ENCODE measurements at places on chromosomes 11 and 22.

DNA sequence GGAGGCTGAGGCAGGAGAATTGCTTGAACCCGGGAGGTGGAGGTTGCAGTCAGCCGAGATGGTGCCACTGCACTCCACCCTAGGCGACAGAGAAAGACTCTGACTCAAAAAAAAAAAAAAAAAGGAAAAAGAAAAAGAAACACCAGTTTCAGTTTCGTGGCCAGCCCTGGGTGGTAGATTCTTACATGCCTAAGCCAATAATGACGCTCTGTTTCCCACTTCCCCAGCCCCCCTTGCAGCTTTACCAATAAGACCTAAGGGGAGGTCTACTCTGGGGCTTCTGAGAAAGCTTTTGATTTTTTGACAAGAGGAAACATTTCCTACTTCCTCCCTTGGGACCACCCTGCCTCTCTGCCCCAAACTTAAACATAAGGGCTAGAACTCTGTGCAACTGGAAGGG is 30.0 kb upstream of the PTPRJ start:
- DNase-seq: no peak

DNA sequence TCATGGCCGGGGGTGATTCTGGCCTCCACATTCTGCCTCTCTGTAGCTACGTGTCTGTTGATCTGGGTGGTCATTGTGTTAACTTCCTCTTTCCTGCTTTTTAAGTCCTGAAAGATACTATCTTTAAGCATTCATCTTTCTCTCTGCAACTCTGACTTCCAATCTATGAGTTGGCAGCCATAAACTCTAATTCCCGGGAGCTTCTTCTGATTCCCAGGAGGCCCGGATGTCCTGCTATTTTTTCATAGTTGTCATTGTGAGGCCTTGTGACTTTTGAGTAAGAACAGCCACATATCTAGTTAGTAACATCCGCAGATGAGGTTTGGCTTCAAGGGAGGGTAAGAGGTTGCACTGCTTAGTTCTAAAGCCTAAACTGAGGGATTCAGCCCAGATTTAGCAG is 107.8 kb downstream of the SYN3 start:
- DNase-seq: no peak

GRCh38 chr11:78786086-78786485 is 211.4 kb upstream of the NARS2 start:
- DNase-seq: no peak

- DNase-seq: no peak
Observed at GRCh38 chr11:85483861-85484260, 143.3 kb downstream of the DLG2 start.

DNA sequence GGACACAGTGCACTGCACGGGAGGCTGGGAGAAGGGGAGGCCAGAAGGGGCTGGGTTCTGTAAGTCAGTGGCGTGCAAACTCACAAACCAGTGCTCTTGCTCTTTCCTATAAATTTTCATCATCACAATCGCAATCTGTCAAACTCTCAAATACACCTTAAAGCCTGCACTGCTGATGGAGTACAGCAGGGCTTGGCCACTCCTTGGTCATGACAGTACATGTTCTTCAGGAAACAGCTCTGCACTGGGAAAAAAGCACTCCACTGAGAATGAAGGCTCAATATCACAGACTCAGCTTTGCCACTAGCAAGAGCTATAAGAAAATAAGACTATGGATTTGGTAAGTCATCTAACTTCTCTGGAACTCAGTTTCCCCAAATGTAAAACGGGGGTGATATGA is 111.0 kb downstream of the RBFOX2 start:
- DNase-seq: no peak

GRCh38 chr22:30574997-30575671 is 669 bp upstream of the GAL3ST1 start:
- no peak for DNase-seq

GRCh38 chr11:120338107-120338933 is 2.1 kb downstream of the ARHGEF12 start:
- no peak for DNase-seq

GRCh38 chr11:65436412-65437032 is 13.9 kb downstream of the NEAT1 start:
- DNase-seq: no peak

DNA sequence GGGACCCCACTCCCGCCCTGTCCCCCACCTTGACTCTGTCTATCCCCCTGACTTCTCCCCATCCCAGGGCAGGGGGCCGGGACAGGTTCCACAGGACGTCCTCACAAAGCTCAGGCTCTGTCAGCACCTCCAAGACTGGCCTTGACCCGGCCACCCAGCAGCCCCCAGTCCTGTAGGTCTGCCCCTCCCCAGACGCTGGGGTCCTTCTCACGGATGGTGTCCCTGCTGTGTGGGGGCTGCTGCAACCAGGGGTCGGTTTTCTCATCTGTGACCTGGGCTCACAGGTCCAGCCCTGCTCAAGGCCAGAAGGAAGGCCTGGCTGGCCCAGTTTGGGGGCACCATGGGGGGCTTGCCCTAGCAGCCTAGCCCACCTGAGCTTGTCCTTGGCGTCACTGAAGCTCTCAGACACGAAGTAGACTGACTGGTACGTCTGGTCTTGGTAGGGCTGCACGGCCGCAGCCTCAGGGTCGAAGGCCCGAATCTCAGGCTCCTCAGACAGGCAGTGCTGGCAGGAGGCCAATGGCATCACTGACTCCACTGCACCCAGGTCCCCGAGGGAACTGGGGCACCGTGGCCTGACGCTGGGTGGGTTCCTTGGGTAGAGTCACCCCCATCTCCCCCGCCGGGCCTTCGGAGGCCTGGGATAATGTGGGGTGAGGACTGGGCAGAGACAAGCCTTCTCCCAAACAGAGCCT is 4.0 kb upstream of the INS start:
- DNase-seq: no peak

DNA sequence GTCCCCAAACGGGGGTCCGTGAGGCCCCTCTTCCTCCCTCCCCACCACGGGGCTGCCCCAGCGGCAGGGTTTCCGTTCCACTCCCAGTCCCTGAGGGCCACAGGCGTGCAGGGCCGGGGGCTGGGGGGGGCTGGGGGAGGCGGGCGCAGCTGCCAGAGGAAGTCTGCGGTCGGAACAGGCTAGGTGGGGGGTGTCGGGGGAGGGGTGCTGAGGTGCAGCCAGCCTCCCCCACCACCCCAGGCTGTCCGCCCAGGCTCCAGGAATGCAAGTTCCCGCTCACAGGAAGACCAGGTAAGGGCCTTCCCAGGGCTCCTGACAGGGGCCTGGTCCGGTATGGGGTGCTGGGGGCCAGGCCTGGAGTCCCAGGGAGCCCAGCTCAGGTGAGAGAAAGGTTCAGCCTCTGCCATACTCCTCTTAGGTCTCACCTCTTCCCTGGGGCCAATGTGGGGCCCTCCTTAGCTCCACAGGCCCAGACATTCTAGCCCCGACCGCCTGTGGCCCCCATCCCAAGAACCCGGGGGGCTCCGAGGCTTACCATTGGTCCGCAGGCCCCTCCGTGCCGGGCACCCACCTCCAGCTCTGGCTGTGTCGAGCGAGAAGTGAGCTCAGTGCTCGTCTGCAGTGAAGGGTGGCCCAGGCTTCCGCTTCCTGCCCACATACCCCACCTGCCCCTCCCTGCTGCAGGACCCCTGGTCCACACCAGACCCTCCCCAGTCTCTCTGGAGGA is at the start of gene PTPRCAP:
Gene PTPRCAP, minus strand, starts transcription at position 601 of the 727 bp plus-strand sequence. Its CDS starts 63 bp downstream, at position 538.
- no peak for DNase-seq

DNA sequence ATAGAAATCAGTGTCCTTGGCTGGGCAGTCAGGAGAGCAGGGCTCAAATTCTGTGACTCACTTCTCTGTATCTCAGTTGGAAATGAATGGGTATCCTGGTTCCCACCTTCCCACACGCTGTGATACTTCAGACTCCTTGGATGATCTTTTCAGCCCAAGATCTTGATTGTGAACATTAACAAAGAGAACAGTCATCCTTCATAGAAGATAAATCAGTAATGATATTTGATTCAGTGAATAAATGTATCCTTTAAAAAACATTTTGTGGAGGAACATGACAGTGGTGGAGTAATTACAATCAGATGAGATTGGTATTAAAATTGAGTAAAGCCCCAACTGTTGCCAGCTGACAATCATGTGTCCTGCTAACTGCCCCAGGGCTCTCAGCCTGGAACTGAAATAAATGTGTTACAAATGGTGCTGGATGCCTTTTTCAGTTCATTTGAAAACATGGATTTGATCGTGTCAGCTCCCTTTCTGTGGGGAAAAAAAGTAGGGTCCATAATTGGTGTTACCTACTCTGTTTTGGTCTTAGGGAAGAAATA is 72.9 kb upstream of the OR5AN1 start:
- DNase-seq: no peak

DNA sequence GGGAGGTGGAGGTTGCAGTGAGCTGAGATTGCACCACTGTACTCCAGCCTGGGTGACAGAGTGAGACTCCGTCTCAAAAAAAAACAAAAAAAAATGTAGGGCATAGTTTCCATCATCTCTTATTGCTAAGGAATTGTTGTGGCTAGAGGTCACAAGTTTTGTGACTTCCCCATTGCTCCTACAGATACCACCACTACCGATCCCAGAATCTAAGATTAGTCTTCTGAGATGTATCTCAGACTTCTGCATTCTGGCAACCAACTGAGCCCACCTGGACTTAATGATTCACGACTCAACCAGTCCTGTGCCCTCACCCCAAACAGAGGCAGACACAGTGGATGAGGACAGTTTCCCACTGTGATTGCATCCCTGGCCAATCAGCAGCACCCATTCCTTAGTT is 148.9 kb downstream of the NECTIN1 start:
- no peak for DNase-seq

- DNase-seq: no peak
Observed at GRCh38 chr11:83521647-83522596, 235.8 kb upstream of the CCDC90B start.

- DNase-seq: no peak
Observed at GRCh38 chr11:68932358-68932757, 28.7 kb downstream of the IGHMBP2 start.

DNA sequence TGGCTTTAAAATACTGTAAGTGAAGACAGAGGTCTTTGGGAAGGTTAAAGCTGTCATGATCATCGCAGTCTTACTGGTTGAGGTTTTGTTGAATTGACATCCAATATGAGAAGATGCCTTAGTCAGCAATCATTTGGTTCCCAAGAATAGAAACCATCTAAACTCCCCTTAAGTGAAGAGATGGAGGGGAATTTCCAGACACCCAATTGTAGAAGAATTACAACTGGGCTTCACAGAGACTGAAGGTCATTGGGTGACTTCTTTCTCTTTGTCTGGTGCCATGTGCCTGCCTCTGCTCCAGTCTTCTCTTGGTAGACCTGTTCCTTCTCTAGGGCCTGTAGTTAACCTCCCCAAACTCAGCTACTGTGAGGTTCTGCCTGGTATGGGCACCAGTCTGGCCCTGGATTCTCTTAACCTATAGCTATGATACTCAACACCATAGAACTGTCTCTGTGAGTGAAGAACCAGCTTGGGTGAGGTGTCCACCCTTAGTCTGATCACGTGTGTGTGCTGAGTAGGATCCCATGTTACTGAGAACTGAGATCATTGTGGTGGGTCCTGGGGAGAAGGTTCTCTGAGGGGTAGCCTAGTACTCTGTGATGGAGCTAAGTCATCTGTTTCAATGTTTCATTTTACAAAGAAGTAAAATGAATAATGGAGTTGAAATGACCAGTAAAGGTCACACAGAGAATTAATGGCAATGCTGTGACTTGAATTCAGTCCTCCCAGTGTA is 182.5 kb downstream of the CSNK2A3 start:
- DNase-seq: no peak

GRCh38 chr11:12666915-12667314 is 7.3 kb upstream of the TEAD1 start:
- DNase-seq: no peak

GRCh38 chr11:87307101-87307500 is 269.4 kb downstream of the TMEM135 start:
- no peak for DNase-seq

DNA sequence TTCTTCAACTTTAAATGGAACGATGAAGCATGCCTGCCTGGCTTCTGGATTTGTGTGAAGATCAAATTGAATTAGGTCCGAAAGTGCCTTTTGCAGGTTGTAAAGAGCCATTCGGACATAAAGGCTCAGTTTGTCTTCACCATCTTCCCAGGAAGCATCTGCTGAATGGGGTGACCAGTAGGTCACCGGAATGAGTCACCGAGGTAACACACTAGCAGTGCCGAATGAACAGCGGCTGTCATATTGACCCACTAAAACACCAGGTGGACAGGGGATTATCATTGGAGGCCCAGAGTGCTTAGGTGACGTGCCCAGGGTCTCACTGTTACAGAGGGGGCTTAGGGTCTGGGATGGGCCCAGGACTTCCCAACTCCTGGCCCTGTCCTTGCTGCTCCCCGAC is 43.1 kb upstream of the MYH9 start:
- no peak for DNase-seq

DNA sequence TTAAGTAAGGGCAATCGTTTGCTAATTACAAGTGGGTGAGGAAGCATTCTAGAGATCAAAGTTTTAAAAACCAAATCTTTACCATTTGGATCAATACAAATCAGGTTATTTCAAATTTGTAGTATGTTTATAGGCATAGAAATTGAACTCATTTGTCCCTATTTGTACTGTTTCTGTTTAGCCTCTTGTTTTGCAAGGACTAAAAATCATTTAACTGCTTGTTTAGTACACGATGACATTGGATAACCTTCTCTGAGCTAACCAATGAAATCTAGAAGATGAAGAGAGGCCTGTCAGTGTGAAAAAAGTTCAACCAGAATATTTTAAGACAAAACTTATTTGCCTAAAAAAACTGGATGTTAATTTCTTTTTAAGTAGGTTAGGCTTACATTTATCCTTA is 40.0 kb downstream of the ZC3H12C start:
- DNase-seq: no peak

DNA sequence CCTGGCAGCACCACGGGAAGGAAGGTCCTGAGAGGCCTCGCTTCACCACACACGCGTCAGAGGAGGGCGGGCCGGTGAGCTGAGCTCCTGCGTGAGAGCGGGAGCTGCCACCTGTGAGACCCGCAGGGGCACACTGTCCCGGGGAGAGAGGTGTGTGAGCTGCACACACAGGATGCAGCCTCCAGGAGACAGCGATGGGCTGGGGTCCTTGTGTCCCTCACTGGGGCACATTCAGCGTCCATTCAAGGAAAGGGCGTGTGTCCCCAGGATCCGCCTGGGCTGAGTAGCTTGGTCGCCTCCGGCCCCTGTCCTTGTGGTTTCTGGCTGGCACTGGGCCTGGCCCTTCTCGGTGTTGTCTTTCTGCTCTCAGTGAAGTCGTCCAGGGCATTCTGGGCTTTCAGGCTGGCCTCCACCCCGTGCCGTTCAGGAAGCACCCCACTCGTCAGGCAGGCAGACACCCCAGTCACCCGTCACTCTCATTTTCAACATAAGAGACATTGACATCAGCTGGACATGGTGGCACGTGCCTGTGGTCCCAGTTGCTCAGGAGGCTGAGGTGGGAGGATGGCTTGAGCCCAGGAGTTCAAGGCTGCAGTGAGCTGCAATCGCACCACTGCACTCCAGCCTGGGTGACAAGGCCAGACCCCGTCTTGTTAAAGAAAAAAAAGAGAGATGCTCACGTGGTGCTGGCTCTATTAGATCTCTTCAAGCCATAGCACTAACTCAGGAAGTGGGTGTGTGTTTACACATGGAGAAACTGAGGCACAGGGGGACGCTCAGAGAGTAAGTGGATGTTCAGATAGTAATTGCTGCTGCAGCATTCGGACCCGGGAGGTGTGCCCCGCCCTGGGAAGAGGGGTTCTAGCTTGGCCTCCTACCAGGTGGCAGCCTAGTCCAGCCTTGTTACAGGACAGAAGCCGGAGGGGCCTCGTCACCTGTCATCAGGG is 1081.6 kb downstream of the BRD1 start:
- no peak for DNase-seq

Measured in cortex of kidney (tissue), 1 donor.